Left lung (tissue), 14 donors: ENCODE measurements at places on chromosomes 6 and 20. TPM values are rescaled to one million over a fixed set of nuclear protein-coding genes. Genes with fewer than 3 reads are reported as not detected.

The HSD17B8 gene
- polyA plus RNA-seq: 15.9 TPM

The BPIFA1 gene
- not detected for polyA plus RNA-seq

The CLDN20 gene
- 3.5 TPM for polyA plus RNA-seq

The LHFPL5 gene
- not detected for polyA plus RNA-seq

The LAMA5 gene
- polyA plus RNA-seq: 211 TPM
